ENCODE measurements at places on chromosomes 4 and X.

DNA sequence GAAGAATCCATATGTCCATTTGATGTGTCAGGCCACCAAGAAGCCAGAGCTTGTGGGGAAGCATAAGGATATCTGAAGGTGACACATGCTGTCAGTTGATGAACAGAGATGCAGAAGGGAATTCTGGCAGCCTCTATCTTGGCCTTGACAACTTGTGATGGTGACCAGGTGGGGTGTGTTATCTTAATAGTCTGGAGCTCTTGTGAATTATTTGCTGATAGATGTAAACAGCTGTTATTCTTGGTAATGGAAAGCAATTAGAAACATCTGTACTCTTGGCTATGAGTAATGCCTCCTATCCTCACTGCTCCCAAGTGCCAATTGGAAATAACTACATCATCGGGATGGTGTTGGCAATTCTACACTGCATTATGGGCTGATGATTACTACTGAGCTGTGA is 51.9 kb downstream of the NAA11 start:
- peak; percentile 44 for DNase-seq

DNA sequence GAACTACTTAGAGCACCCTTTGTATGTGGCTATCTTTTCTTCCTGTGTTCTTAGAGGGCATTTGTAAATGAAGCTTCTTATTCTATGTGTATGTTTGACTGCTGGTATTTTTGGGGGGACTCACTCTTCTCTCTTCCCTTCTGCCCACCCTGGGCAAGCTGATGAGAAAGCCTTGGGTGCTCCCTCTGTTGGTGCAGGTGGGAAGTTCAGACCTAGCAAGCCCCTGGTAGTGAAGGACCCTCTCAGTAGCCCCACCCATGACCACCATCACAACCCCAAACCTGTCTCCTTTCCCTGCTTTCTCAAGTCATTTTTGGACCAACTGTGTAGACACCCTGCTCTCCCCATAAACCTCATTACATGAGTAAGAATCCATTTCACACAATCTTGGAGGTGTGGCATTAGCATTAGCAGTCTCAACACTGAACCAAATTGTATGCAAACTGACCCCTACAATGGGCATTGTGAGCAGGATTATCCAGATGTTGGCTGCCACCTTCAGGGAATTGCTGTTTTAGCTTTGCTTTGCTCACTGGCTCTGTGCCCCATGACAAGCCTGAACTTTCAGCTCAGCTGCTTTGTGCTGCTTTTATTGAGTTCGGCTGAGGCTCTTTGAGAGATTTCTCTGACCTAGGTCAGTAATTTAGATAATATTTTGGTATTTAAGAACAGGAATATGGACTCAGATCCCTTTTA is 27.9 kb downstream of the TRIM61 start:
- no peak for DNase-seq

DNA sequence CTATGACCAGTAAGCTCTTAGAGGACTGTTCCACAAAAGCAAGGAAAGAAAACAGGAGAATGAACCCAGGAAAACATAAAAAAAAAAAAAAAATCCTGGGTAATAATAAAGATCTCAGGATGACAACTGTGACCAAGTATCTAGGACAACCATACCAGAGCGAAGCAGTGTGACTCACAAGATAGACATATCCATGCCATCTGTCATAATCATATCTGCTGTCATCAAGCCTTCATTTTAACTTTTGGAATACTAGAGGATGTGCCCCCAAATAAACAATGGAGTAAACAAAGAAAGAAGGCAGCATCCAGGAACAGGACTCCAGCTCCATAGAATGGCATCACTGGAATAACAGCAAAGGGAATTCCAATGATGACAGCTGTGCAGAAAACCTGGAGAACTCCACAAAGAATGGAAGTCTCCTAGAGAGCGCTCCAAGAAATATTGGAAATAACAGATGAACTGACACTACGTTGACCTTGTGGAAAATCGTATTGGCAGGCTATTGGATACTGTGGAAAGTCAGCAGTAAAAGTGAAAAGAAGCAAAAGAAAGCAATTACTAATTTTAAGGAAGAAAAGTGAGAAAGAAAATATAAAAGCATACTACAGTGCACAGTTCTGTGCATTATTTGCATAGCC is 35.3 kb downstream of the HPGDS start:
- peak; percentile 9 for DNase-seq

DNA sequence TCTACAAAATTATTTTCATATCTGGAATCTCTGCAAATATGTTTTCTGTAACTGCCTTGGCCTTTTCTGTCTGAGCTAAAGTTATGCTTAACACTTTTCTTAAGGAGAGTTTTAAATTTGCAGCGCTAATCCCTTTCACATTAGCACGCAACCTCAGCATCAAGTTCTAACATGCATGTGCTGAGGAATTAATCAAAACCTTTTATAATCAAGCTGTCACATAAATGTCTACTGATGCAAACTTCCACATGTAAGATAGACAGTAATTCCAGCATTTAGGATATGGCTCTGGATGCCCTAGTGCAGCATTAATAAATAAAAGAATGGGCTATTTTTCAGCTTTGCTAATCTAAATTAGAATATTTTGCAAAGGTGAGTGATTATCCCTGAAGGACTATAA is 17.5 kb upstream of the NEIL3 start:
- DNase-seq: peak; percentile 30

GRCh38 chrX:123986377-123986776 is 24.9 kb downstream of the STAG2 start:
- no peak for DNase-seq

GRCh38 chr4:108303488-108304177 is 134.9 kb upstream of the LEF1 start:
- no peak for DNase-seq

DNA sequence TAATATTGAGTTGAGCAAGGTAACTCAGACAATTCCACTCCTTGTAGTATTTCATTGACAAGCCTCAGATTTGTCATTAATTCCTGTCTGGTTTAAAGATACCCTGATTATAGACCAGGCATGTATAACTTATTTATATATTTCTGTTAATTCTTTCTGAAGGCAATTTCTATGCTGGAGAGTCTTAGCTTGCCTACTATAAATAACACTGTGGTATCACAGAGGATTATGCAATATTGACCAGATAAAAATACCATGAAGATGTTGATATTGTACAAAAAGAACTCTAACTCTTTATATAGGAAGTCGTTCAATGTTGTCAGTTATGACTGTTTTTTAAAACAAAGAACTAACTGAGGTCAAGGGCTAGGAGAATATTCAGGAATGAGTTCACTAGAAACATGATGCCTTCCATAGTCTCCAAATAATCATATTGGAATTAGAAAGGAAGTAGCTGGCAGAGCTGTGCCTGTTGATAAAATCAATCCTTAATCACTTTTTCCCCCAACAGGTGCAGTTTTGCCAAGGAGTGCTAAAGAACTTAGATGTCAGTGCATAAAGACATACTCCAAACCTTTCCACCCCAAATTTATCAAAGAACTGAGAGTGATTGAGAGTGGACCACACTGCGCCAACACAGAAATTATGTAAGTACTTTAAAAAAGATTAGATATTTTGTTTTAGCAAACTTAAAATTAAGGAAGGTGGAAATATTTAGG is 821 bp downstream of the CXCL8 start:
- no peak for DNase-seq

DNA sequence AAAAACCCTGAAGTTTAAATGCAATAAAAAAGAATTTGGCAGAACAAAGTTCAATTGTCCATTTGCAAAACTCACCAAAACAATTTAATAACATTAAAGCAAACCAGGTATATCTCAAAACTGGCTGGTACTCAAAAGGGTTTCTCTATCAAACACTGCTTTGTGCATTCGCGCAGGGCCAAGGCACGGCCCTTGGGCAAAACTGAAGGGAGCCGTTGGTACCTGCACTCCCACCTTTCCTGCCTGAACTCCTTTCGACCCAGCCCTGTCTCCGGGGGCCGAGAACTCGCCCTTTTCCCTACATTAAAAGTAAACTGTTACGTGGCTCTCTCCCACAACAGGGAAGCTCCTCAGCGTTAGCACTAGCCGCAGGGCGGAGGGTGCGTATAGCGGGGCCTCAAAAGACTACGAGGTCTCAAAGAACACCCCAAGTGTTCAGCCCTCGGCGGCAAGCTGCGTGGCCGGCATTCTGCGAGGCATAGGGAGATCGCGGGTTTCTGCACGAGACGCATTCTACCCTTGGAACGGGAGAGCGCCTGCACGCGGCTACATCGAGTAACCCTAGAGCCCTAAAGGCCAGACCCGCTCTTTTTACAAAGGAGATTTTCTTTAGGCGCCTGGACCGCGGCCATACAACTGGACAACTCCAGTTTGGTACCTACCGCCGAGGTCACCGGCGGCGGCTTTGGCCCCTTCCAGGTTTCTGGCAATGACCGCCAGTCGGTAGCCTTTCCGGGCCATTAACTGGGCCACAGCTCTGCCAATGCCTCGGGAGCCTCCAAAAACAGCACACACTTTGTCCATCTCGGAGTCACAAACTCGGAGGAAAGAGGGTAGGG is 550 bp downstream of the CBR4 start:
- peak; percentile 90 for DNase-seq

- DNase-seq: no peak
Observed at GRCh38 chr4:98630737-98631454, 27.5 kb downstream of the TSPAN5 start.
